Mesothelial cell of epicardium (in vitro differentiated cells): ENCODE measurements at places on chromosomes 1 and 21. TPM values are rescaled to one million over a fixed set of nuclear protein-coding genes. Genes with fewer than 3 reads are reported as not detected.

The CALML6 gene
- 1.6 to 2.7 TPM (median 1.9 TPM) in 3 replicates for total RNA-seq

The SPRR2A gene
- not detected in 3 replicates for total RNA-seq

The ICOSLG gene
- 3.8 to 4.4 TPM (median 4.2 TPM) in 3 replicates for total RNA-seq

The EYA3 gene
- total RNA-seq = 28.3 to 30.2 TPM (median 29.3 TPM) in 3 replicates

The CD160 gene
- 0.23 TPM in 1 of 3 replicates, not detected in the others for total RNA-seq

The SPRR1B gene
- not detected in 3 replicates for total RNA-seq

The SPATA1 gene
- 0.82 to 1.3 TPM (median 1.2 TPM) in 3 replicates for total RNA-seq

The OR2T29 gene
- total RNA-seq = not detected in 3 replicates

The CKS1B gene
- 64.0 to 70.9 TPM (median 68.2 TPM) in 3 replicates for total RNA-seq

The CELA2B gene
- not detected in 3 replicates for total RNA-seq

The ZBED6 gene
- 57.4 to 60.4 TPM (median 58.3 TPM) in 3 replicates for total RNA-seq

The PLPPR5 gene
- 0.11 to 0.20 TPM in 2 of 3 replicates, not detected in the other for total RNA-seq

The HSPG2 gene
- total RNA-seq = 221 to 226 TPM (median 221 TPM) in 3 replicates

The OLIG2 gene
- 0.20 to 0.38 TPM (median 0.35 TPM) in 3 replicates for total RNA-seq

The CELA3B gene
- not detected in 3 replicates for total RNA-seq

The CHODL gene
- total RNA-seq = 0.72 to 0.95 TPM (median 0.90 TPM) in 3 replicates

The CCDC185 gene
- not detected in 3 replicates for total RNA-seq

The CLCA1 gene
- total RNA-seq = not detected in 3 replicates

The SERPINC1 gene
- total RNA-seq = 0.22 to 0.27 TPM (median 0.23 TPM) in 3 replicates

The SLC1A7 gene
- total RNA-seq = 0.09 TPM in 1 of 3 replicates, not detected in the others

The ADAMTS4 gene
- total RNA-seq = 6.8 to 9.9 TPM (median 9.2 TPM) in 3 replicates

GRCh38 chr21:38544661-38545060 is 46.4 kb upstream of the ERG start:
- no peak for DNase-seq

- DNase-seq = no peak
These were observed 650.0 kb downstream of the SMYD3 start for GRCh38 chr1:245856944-245857531.

- DNase-seq = no peak
These were observed 3.0 kb upstream of the ATP1B1 start for GRCh38 chr1:169103480-169103893.

- no peak for DNase-seq
These were observed 40.0 kb upstream of the DPH5 start for GRCh38 chr1:101065575-101065974.

DNA sequence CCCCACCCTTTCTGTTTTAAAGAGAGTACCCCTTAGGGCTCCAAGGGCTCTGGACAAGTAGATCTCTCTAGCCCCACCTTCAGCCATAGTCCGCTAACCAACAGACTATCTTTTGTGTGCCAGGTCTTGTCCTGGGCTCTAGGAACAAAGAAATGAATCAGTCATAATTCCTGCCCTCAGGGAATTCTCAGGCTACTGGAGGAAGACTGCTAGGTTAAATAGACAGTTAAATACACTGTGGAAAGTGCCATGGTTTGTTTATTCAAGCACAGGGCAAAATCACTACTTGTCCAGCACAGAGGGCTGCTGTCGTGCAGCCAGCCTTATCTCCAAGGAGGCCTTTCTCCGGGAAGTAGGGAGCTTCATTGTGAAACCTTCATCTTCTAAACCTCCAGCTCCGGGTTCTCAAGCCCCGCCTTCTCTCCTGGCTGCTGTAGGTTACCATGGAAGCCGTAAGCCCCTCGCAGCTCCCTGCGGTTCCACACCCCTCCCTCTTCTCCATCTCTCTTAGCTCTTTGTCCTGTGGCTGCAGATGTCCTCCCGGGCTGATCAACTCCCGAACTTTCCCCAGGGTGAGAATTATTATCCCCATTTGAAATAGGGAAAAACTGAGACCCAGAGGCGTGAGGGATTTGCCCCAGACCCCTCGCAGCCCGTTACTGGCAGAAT is 29.8 kb downstream of the SHISAL2A start:
- DNase-seq = no peak

DNA sequence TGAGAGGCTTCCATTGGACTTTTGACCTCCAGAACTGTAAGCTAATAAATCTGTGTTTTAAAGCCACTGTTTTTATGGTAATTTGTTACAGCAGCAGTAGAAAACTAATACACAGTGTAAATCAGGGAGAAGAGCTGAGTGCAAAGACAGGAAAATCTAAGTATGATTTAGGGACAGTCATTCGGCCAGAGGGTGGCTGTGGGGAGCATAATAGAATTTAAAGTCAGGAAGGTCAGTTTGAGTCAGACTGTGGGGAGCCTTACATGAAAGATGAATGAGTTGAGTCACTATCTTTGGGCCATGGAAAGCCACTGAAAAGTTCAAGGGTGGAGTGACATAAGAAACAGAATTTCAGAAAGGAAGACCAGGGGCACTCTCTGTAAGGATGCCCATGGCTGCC is 52.4 kb upstream of the SSX2IP start:
- DNase-seq = no peak

GRCh38 chr21:15839026-15839425 is 109.2 kb downstream of the USP25 start:
- DNase-seq = no peak

GRCh38 chr1:63277195-63278192 is 44.9 kb upstream of the FOXD3 start:
- DNase-seq = no peak

DNA sequence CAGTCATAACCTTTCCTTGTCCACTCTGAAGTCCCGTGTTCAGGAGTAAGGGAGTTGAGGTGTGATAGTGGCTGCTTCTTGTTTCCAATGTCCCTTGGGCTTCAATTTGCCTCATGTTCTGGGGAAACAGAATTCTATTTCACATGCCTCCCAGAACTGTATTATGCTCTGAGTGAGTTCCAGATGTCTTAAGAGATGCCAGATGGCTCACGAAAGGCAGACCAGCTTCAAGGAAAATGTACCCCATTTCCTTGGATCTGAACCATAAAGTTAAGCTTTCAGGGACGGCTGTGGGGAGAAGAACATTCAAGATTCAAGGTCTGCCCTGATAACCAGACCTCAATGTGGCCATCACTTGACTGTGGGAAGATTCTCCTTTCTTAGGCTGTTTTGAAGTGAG is 42.4 kb downstream of the C1orf87 start:
- no peak for DNase-seq

GRCh38 chr1:99634971-99635624 is 10.8 kb upstream of the PALMD start:
- no peak for DNase-seq

- DNase-seq = no peak
These were observed 42.0 kb downstream of the ACOT7 start for GRCh38 chr1:6351480-6352137.

- no peak for DNase-seq
These were observed 9.2 kb downstream of the GCSAML start for GRCh38 chr1:247557926-247558674.

- DNase-seq = no peak
These were observed 27.2 kb downstream of the HSPG2 start for GRCh38 chr1:21909787-21910503.

DNA sequence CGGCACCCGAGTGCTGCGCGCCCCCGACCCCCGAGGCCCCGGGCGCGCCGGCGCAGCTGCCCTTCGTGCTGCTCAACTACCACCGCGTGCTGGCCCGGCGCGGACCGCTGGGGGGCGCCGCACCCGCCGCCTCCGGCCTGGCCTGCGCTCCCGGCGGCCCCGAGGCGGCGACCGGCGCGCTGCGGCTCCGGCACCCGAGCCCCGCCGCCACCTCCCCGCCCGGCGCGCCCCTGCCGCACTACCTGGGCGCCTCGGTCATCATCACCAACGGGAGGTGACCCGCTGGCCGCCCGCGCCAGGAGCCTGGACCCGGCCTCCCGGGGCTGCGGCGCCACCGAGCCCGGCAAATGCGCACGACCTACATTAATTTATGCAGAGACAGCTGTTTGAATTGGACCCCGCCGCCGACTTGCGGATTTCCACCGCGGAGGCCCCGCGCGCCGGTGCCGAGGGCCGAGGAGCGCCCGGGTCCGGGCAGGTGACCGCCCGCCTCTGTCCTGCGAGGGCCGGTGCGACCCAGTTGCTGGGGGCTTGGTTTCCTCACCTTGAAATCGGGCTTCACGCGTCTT is 49.0 kb downstream of the SIM2 start:
- no peak for DNase-seq

GRCh38 chr21:45615145-45615711 is 28.3 kb upstream of the PCBP3 start:
- no peak for DNase-seq

DNA sequence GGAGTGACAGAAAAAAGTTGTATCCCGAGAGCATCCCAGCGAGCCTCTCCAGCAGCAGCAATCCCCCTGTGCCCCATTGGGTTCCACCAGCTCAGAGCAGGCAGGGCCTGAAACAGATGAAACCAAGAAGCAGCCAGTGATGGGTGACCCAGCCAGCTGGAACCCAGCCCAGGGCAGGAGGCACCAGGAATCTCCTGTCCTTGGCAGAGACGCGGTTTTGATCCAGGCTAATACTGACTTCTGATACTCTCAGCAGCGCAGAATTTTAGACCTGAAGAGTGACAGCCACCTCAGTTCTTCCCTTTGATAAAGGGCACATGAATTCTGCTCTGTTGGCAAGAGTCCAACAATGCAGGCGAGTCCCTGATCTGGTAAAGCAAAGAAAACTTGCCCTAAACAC is 11.4 kb upstream of the OLIG1 start:
- DNase-seq = no peak

- no peak for DNase-seq
These were observed 54.4 kb upstream of the WDR26 start for GRCh38 chr1:224488806-224489499.

- DNase-seq = no peak
These were observed 44.7 kb upstream of the LRRC7 start for GRCh38 chr1:69523032-69523431.

- no peak for DNase-seq
These were observed 18.9 kb upstream of the BATF3 start for GRCh38 chr1:212718499-212718898.

- no peak for DNase-seq
These were observed 4.8 kb downstream of the FBXO28 start for GRCh38 chr1:224118688-224119087.

DNA sequence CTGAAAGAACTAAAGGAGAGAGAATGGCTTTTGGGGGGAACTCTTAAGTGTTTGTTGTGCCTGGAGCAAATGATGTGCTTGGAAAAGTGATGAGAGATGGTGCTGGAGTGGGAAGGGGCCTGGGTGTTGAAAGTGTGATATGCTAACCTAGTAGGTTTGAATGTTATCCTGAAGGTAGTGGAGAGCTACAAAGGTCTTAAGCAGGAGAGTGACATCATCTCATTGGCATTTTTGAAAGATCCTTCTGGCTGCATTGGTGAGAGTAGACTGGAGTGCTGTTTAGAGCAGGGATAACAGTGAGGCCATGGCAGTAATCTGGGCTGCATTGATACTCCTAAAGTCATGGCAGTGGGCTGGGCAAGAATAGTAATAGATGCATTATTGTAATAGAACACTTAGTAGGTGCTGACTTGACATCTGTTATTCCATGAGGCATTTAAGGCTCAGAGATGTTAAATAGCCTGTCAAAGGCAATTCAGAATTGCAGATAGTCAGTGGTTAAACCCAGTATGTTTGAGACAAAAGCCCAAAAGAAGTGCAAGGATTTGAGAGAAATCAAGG is 44.5 kb downstream of the MDM4 start:
- DNase-seq = no peak

DNA sequence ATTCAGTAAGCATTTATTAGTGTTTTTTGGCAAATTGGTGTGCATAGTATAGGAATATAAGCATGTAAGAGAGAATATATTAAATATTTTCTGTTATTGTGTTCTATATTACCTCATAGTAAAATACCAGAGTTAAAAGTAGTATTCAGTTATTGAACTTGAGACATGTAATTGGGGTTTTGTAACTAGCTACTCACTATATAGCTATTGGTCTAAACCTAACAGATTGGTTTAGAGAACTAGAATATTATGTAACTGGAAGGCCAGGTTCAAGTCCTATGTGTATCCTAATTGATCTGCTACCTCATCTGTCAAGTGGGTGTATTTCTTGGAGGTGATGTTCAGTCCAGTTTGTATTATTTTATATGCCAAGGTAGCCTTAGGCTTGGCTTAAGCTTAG is 26.3 kb downstream of the CLIC4 start:
- DNase-seq = no peak

DNA sequence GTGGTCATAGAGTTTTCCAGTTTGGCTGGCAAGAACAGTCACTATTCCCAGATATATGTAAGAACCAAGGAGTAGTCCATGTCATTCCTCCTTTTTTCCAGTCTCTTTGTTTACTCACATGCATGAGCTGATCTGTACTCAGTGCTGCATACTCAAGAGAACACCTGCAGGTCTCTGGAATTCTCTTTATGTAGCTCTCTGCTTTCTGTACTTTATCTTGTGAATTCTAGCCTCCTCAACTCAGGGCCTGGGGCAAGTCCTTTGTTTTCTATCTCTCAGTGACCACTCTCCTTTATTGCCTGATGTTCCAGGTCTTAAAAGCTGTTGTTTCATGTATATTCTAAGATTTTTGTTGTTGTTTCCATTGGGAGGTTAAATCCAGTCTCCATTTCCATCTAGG is 478.9 kb downstream of the DPYD start:
- DNase-seq = no peak

- DNase-seq = no peak
These were observed 10.5 kb downstream of the KIAA1614 start for GRCh38 chr1:180923021-180923841.

- DNase-seq = no peak
These were observed at the start of gene FCGR3A for GRCh38 chr1:161549652-161550051. FCGR3A (minus strand) TSS chr1:161549818; CDS start chr1:161549736, 82 bp downstream.

- no peak for DNase-seq
These were observed 144.8 kb downstream of the USP25 start for GRCh38 chr21:15874615-15875014.

GRCh38 chr1:45684402-45684801 is 1.9 kb downstream of the GPBP1L1 start:
- no peak for DNase-seq

DNA sequence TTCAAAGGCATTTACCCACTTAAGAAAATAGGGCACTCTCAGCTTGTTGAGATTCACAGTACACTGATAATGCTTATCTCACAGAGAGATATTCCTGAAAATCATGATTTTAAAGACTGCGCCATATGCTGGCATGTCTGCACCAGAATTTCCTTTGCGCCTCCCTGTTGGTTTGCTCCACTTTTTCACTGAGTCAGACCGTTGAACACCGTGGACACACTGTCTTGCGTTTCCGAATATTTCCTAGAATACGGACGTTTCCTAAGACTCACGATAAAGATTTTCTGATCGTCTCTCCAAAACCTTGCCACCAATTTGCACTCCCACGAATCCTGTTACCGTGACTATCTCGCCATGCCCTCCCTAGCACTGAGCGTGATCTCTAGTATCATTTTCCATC is 497 bp upstream of the C1orf115 start:
- DNase-seq = no peak

- DNase-seq = no peak
These were observed 10.3 kb upstream of the KCNJ15 start for GRCh38 chr21:38246511-38246910.

- DNase-seq = no peak
These were observed 238.9 kb upstream of the AJAP1 start for GRCh38 chr1:4415476-4415875.

- DNase-seq = no peak
These were observed 88.8 kb upstream of the TTC34 start for GRCh38 chr1:2890221-2890850.
